Stomach (tissue), 19 donors: ENCODE measurements at places on chromosomes 7 and 10. TPM values are rescaled to one million over a fixed set of nuclear protein-coding genes. Genes with fewer than 3 reads are reported as not detected.

The CPVL gene
- total RNA-seq = 24.3 TPM

The FEZF1 gene
- total RNA-seq = not detected

DNA sequence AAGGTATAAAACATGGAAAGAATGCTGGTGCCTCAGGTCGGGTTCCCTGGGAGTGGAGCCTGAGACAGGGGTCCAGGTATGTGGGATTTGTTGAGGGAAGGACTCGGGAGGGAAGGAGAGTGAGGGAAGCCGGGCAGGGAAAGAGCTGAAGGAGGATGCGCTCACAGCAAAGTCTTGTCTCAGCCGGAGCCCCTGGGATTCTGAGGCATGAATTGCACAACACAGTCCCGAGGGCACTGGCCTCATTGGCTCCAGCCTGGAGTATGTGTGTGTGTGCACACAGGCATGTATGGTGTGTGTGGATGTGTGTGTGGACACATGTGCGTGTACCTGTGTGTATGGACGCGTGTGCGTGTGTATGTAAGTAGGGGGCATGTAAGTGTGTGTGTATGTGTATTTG, 87.4 kb downstream of the WDFY4 start:
- no peak for DNase-seq
- no peak overlapping the region for H3K27ac ChIP-seq
- H3K4me3 ChIP-seq = no peak overlapping the region
- H3K4me1 ChIP-seq = no peaks in the 10 kb centered on the region

GRCh38 chr7:50287129-50287528, 17.4 kb upstream of the IKZF1 start:
- H3K4me1 ChIP-seq = no peaks in the 10 kb centered on the region
- H3K4me3 ChIP-seq = no peak overlapping the region
- H3K27me3 ChIP-seq = no peaks in the 10 kb centered on the region
- no peaks in the 10 kb centered on the region for H3K36me3 ChIP-seq
